Neural progenitor cell (in vitro differentiated cells): ENCODE measurements at places on chromosomes 16 and 17.

DNA sequence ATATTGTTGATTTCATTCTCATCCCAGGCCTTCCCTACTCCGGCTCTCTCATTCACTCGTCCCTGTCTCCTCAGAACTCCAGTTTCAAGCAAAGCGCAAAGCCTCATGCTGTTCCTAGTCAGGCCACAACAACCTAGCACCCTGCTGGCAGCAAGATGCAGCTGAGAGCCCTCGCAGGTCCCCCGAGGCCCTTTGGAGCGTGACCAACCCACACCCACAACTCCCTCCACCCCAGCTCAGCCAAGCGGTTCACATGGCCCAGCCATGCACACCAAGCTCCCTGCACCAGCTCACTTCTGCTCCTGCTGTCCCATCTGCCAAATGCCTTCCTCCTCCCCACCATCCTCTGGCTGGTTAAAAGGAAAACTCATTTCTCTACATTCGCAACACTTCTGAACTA lies 195.8 kb downstream of the IRX5 start:
- DNase-seq = no peak

GRCh38 chr16:85029408-85029784 lies 1.8 kb downstream of the KIAA0513 start:
- DNase-seq = no peak

GRCh38 chr16:3075523-3075915 lies 10.1 kb downstream of the IL32 start:
- DNase-seq = no peak

GRCh38 chr16:74219706-74220105 lies 76.9 kb upstream of the PSMD7 start:
- DNase-seq = no peak

DNA sequence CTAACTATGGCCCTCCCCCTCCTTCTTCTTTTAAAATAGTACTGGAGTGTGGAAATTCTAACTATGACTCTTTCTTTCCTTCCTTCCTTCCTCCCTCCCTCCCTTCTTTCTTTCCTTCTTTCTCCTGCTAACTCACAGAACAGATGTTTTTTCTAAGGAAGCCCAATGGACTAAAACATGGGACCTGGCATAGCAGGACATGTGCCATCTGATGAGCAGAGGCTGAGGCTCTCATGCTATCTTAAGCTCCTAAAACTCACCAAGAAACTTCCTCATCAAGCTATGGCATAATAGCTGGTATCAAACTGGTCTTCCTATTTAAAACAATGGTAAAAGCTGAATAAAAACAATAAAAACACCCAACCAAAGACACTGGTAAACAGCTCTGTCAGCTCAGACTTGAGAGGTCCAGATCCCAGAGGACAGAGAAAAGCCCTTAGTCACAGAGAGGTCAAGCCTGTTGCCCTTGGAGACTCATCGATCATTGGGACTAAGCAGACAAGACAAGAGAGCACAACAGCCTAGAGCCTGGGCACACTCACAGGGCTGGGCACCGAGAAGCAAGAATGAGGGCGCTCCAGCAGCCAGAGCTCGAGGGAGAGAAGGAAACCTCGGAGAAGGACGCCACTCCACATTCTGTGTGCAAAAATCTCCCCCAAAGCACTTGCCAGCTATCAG lies 27.6 kb downstream of the SLC38A10 start:
- DNase-seq = no peak

DNA sequence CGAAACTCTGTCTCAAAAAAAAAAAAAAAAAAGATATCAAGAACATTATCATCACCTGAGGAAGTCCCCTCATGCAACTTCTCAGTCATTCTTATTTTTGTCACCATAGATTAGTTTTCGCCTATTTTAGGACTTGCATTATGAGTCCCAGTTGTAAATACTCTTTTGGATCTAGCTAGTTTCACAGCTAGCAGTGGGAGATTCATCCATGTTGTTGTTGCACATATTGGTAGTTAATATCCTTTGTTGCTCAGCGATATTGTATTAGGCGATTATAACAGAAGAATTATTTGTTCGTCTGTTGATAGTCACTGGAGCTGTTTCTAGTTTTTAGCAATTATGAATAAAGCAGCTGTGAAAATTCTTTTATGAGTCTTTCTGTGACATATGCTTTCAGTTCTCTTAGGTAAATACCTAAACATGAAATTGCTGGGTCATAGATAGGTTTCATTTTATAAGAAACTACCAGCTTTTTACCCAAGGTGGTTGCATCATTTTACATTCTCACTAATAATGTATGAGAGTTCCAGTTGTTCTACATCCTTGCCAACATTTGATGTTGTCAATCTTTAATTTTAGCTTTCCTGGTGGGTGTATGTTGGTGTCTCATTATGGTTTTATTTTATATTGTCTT lies 40.7 kb upstream of the MAP3K14 start:
- DNase-seq = no peak

- DNase-seq = peak; percentile 79
These were observed 9.5 kb downstream of the RNF213 start for GRCh38 chr17:80270104-80270503.
